ENCODE measurements at places on chromosomes 13 and 19.

GRCh38 chr19:10789866-10790265 lies 46.1 kb downstream of the TMED1 start:
- no peak for DNase-seq

DNA sequence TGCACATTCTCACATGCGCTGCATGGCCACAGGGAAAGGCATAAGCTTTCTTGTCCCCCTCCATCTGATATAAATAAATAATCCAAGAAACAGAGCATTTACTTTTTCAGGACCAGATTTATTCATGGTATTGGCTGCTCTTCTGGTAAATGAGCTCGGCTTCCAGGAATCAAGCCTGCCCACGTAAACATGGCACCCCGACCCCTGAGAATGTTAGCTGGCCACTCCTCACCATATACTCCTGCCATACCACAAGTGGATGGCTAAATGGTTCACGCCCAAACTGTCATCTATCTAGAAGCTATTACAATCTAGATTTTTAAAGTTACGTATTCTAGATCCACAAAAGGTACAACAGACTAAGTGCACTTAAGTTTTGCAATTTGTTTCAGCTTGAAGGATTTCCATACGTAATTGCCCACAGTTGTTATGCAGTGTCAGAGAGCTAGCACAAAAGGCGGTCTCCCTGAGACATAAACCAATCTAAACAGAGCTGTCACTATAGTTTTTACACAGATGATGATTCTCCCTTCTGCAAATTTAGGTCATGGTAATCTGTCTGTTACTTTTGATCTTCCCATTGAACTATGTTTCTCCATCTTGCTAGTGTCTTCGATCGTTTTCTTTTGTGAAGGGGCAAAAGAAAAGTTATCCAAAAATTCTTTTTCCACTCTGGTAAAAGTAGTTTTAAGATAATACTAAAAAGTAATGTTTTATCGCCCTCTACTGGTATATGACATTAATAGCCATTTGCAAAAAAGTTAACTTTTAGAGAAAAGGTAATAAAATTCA lies 16.2 kb upstream of the FOXO1 start:
- peak; percentile 37 for DNase-seq

- no peak for DNase-seq
Measured at GRCh38 chr19:7545300-7545699, 9.8 kb downstream of the PNPLA6 start.

- DNase-seq = no peak
Measured at GRCh38 chr19:10224337-10224736, 6.8 kb downstream of the S1PR2 start.

DNA sequence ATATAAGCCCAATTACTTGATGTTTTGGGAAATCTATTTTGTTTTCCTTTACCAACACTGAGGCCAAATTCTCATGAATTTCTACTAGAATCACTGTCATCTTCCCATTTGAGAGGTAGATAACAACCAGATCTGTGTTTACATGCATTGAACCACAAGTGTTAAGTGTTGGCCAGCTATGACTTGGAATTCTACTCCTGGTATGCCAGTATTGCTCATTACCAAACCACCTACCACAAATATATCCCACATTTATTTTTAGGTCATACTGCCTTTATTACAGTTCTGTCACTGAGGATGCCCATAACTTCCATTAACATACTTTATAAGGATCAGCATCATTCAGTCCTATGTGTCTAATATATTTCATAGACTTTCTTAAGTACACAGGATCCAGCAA lies 328.9 kb downstream of the DIAPH3 start:
- DNase-seq = no peak

DNA sequence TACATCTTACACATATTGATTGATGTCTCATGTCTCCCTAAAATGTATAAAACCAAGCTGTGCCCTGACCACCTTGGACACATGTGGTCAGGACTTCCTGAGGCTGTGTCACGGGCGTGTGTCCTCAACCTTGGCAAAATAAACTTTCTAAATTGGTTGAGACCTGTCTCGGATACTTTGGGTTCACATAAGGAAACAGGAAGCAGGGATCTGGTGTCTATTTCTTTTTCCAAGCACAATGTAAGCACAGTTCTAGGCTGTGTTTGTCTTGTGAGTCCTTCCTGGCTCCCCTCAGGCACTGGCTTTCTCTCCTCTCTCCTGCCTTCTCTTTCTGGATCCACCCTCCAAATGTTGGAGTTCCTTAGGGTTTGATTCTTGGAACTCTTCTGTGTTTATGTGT lies 27.6 kb upstream of the TPT1 start:
- DNase-seq = no peak

GRCh38 chr13:100014621-100015020 lies 33.0 kb downstream of the ZIC2 start:
- DNase-seq = no peak

DNA sequence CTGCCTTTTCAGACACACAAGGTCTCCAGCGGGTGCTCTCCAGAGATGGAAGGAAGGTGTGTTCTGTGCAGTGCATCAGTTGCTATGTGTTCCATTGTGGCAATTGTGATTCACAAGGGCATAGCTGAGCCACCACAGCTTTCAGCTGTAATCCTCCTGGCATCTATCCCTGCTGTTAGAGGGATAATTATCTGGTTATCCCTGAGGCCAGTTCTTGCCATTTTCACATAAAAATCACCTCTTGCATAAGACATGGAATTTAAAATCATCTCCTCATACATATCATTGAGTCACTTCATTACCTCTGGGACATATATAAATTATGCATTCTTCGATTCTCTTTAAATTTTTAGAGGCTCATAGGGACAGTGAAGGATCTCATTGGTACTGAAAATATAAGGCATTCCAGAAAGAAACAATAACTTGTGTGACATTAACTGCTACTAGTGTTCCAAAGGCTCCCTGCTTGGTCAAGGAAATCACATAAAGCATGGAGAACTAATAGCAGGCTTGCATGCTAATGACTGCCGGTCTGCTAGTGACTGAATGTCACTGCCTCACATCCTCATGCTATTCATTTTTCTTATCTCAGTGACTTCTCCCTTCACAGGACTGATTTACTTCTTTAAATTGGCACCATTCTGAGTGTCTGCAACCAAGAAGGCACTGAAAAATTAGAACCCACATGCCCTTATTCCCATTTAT lies 214.0 kb downstream of the ENOX1 start:
- DNase-seq = no peak

DNA sequence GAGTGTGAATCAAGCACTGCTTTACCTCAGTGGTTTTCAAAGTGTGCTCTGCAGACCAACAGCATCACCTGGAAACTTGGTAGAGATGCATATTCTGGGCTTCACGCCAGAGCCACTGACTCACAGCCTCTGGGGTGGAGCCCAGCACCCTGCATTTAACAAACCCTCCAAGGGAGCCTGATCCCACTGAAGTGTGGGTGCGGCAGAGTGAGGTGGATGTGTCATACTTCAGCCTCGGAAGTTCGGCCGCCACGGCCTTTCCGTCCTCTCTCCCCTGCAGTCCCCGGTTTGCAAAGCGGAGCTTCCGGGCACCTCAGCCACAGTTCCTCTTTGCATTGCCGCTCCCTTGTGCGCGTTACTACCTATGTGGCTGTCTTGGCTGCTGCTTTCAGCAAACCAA lies 33.3 kb upstream of the MICU2 start:
- peak; percentile 38 for DNase-seq

- DNase-seq = no peak
Measured at GRCh38 chr19:11423791-11424181, 4.7 kb upstream of the RGL3 start.

- peak; percentile 13 for DNase-seq
Measured at GRCh38 chr13:50713523-50714248, 129.8 kb downstream of the DLEU7 start.

DNA sequence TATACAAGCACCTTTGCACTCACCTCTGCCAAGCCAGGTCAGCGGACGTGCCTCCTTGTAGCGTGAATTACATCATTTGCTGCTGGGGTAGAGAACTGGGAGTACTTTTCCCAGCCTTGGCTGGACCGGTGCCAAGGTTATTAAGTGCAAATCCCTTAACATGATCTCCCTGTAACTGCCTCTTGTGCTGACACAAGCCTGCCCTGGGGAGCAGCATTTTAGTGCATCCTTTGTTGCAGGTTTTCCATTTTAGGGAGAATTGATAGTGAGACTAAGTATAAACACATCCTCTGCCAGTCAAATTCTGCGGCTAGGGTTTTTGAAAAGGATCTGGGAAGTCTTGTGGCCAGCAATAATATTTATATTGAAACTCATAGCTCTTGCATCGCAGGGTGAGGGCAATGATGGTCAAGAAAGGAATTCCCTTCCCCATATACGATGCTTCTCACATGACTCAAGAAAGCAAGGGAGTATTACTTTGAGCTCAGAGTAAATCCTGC lies 32.7 kb upstream of the DCLK1 start:
- DNase-seq = no peak

GRCh38 chr19:38394488-38394887 lies 6.0 kb downstream of the SPRED3 start:
- peak; percentile 66 for DNase-seq

- no peak for DNase-seq
Measured at GRCh38 chr19:33688171-33688992, 66.6 kb downstream of the CHST8 start.
